Stimulated activated CD4-positive, alpha-beta T cell treated with anti-CD3 and anti-CD28 coated beads, Interleukin-15, amount 100 ng/mL, for 1 hour (primary cell): ENCODE measurements at places on chromosomes 7 and 10.

DNA sequence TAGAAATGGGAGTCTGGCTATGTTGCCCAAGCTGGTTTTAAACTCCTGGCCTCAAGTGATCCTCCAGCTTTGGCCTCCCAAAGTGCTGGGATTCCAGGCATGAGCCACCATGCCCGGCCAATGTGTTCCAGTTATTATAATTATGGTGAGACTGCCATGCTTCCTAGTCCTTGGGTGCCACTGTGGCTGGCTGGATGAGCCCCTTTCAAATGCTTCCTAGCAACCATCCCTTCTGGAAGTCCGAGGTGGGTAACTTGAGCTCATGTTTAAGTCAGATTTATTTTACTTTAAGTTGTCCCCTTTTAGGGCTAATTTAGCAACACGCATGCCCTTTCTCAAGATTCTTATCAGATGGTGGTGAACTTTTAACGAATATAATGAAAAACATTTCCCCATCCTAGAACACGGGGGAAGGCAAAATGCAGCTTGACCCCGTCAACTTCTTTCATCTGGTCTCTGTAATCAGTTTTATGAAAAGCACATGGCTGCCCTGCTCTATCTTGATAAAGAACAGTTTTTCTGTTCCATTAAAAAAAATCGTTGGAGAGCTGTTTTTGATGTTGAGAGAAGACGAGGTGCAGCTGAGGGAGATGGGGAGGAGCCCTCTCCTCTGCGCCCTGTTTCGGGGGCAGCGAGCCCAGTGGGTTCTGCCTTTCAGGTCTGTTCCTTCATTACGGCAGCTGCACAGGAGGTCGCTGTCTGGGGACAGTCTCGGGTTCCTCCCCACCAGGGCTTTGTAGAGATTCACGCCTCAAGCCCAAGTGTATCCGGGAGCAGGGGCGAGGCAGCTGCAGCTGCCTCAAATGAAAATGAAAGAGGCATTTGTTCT is 61.0 kb upstream of the MKI67 start:
- DNase-seq, result no peak

DNA sequence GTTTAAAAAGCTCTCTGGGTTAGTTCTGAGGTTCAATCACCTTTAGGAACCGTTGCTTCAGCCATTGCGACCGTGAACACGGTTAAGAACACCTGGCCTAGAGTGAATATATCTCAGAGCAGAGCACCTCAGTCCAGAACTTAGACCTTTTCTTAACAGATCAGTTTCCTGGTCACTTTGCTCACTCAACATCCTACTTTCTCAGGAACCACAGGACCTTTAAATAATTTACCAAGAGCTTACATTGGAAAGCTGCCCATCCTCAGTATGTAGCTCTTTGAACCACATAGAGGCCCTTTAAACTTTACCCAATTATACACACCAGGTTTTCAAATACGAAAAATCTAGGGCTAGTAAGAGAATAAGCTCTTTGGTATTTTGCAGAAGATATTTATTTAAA is 153.2 kb downstream of the NRBF2 start:
- no peak for DNase-seq

- DNase-seq, result no peak
Observed at GRCh38 chr7:134724606-134725005, 54.8 kb upstream of the CALD1 start.

DNA sequence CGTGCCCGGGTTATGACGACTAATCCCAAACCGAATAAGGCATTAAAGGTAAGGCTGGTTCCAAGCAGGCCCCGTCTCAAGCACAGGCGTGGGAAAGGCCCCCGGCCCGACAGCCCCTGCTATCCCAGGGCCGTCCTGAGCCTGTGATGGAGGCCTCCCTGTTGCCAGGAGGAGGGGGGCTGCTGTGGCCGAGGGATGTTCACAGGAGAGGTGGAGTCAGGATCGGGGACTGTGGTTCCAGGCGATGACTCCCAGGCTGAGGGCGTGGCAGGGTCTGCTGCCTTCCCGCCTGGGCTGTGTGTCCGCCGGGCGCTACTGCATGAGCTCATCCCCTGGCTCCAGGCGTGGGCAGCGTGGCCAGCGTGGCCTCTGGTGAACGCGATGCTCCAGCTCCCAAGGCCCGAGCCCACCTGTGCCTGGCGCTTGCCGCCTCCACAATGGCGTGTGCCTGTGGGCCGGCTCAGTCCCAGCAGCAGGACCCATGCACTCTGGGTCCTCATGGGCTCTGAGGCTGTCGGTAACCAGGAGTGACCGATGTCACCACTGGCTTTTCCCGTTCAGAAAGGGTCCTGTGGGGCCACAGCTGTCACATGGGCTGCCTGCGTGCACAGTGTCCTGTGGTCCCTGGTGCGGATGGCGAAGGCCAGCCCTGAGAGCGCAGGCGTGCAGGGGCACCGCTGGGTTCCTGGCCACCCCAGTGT is 8.8 kb downstream of the MAFK start:
- DNase-seq, result no peak

GRCh38 chr7:4818000-4818794 is 42.8 kb downstream of the AP5Z1 start:
- no peak for DNase-seq

DNA sequence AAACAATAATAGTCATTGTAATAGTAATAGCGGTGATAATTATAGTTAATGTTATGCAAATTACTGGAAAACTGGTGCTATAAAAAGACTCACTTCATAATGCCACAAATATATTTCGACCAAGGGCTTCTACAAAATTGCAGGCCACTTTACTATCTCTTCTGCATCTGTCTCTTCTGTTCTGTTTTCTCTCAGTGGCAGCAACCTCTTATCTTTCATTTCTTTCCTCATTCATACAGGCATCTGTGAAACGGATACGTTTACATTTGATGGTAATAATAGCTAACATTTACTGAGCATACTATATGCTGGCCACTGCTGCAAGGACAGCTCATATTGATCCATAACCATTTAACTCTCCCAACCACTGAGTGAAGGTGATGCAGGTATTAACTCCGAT is 537.4 kb upstream of the PFKP start:
- DNase-seq, result no peak

- no peak for DNase-seq
Observed at GRCh38 chr7:140810830-140811556, 113.7 kb downstream of the BRAF start.

- no peak for DNase-seq
Observed at GRCh38 chr10:59674215-59674836, 35.3 kb downstream of the SLC16A9 start.

GRCh38 chr7:111750228-111750627 is 187.9 kb upstream of the IMMP2L start:
- no peak for DNase-seq

GRCh38 chr7:153381275-153382040 is 621.9 kb downstream of the ACTR3B start:
- no peak for DNase-seq

- no peak for DNase-seq
Observed at GRCh38 chr10:23630885-23631284, 192.0 kb downstream of the OTUD1 start.

DNA sequence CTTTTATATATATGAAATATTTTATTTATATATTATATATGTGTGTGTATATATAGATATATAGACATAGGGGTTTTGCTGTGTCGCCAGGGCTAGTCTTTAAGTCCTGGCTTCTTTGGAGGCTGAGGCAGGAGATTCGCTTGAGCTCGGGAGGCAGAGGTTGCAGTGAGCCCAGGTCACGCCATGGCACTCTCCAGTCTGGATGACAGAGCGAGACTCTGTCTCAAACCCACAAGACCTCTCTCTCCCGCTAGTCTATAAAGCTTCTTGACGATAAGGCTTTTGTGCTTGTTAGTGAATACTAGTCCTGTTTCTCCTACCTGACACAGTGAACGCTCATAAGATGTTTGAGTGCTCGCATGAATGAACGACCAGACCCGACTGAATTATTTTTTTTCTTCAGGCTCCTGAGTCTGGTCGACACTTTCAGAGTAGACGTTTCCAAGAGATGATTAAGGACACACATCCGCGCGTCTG is 577 bp upstream of the DDX21 start:
- no peak for DNase-seq

GRCh38 chr7:151249034-151249731 is 689 bp upstream of the SMARCD3 start:
- DNase-seq, result no peak

DNA sequence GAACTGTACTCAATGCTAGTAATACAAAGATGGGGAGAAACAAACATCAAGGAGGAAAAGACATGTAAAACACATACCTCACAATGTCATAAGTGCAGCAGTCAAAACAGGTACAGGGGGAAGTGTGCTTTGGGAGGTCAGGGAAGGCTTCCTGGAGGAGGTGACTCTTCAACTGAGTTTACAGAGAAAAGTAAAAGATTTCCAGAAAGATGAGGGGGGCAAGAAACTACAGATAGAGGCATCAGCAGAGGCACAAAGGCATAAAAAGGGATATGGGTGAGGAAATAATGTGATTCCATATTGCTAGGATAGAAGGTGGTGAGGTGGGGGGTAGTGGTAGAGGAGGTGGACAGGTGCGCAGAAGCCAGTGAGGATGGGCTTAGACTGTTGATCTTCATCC is 95.0 kb downstream of the LSM5 start:
- DNase-seq, result no peak

DNA sequence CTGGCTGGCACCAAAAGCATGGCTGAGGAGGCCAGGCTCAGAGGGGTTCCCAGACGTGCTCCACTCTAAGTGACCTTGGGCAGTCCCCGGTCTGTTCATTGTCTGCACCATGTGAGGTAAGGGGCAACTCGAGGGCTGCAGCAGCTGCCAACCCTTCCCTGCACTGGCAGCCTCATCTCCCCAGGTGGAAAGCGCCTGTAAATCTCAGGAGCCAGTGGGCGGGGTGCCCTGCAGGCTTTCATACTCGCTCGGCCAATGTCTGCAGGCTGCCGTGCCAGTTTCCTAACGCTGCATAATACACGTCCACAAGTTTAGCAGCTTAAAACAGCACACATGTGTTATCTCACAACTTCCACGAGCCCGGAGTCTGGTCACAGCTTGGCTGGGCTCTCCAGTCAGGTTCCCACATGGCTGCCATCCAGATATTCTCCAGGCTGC is 12.6 kb upstream of the GDF10 start:
- no peak for DNase-seq

DNA sequence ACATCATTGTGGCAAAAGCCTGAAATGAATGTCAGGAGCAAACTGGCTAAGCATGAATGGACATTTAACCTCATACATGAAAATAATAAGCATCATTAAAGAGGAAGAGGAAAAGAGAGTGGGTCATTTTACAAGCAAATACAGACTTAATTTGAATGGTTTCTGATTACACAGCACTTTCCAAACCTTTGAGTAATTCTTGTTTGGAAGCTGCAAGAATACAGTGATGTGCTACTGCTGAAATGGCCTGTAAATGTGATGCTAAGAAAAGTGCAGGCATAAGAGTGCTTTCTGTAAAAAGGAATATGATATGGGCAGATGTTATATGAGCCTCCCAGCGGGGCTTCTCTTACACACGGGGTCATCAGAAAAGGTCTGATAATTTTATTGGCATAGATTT is 30.2 kb downstream of the TAS2R16 start:
- DNase-seq, result no peak

GRCh38 chr7:117979954-117980497 is 106.8 kb upstream of the CTTNBP2 start:
- no peak for DNase-seq

DNA sequence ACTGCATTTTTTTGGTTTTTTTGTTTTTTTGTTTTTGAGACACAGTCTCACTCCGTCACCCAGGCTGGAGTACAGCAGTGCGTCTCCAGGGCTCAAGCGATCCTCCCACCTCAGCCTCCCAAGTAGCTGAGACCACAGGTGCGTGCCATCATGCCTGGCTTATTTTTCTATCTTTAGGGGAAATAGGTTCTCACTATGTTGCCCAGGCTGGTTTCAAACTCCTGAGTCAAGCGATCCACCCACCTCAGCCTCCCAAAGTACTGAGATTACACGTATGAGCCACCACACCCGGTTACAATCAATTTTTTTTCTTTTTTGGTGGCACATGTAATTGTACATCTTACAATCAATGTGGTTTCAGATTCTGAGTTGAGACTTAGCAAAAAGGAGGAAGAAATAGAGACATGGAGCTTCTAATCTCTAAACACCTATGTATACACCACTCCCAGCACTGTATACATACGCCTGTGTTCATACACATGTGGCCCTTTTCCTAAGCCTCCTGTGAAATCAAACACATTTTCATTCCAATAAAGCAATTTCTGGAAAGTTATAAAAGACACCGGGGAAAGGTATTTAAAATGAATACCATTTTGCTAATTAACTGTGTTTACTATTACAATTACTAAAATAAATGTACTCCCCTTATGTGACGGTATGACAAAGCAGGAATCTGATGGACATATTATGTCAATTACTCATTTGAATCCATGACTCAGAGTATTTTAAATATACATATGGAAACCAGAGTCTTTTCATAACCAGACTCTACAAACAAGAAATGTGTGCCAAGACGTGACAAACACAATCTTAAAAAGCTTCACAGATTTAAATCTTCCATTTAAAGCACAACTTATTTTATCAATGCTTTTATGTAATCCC is 40.9 kb downstream of the SMURF1 start:
- DNase-seq, result no peak

DNA sequence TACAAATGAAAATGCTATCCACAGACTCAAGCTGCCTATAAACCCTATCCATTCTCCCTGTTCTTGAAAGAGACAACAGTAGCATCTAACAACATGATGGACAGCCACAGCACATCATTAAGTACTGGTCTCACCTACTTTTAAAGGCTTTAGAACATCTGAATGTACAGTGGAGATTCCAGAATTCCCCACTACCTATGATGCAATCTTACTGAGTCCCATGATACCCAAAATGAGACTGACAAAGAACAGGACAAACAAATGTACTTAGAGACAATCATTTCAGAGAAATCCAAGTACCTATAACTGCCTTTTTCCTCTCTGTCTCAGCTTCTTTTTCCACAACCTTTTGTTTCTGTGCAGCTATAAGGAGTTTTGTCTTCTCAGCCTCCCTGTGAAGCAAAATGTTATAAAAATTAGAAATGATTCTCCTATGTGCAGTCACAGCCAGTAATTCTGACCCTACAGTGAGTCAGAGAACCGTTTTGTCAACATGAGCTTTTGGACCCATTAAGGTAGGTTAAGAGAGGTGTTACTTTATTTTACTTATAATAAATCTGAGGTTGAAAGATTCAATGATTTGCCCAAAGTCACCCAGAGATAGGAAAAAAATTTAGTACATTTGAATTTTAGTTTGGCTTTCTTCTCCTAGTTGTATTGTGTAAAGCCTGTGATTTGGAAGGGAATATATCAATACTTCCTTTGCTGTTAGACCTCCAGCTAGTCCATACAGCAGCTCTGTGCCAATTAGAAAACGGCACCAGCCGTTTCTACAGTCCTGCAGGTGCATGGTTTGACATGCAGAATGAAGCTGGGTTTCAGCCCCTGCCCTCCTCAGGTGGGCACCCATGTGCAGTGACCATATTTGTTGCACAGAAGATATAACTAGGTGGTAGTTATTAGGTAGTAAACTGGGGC is 21.9 kb downstream of the ERLIN1 start:
- DNase-seq, result no peak

DNA sequence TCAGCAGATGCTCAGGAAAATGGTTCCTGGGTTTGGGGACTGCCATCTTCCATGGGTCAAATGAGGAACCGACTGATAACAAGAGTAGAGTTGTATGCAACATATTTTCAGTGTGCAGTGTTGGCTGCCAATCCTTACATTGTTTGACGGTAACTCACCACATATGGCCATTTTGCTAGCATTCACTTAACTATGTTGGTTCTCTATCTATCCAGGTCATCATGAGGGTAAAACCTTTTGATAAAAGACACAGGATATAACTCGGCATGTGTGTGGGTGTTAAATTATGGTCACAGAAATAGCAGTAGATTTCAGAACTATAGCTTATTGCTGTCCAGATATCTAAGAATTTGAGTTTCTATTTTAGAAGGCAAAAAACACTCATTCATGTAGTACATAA is 140.7 kb upstream of the AOAH start:
- no peak for DNase-seq
